ENCODE measurements at places on chromosomes 6 and 20. TPM values are rescaled to one million over a fixed set of nuclear protein-coding genes. Genes with fewer than 3 reads are reported as not detected.

OR2H1 gene
- total RNA-seq = not detected

ECT2L gene
- total RNA-seq = 0.16 TPM

SGK2 gene
- 20.6 TPM for total RNA-seq

- H3K4me3 ChIP-seq = no peak overlapping the region
- peaks cover 14% of the 10 kb centered on the region for H3K4me1 ChIP-seq
- no peak for DNase-seq
- H3K36me3 ChIP-seq = no peaks in the 10 kb centered on the region
- no peaks in the 10 kb centered on the region for H3K27me3 ChIP-seq
These were observed 25.6 kb upstream of the ADGRF4 start for GRCh38 chr6:47672816-47673215.

GRCh38 chr6:159959165-159959975 lies 9.5 kb upstream of the IGF2R start:
- H3K4me3 ChIP-seq = no peak overlapping the region
- no peaks in the 10 kb centered on the region for H3K4me1 ChIP-seq
- no peak overlapping the region for H3K27ac ChIP-seq
- H3K27me3 ChIP-seq = peaks cover 14% of the 10 kb centered on the region

GRCh38 chr6:155418017-155418761 lies 37.5 kb downstream of the NOX3 start:
- no peak overlapping the region for H3K27ac ChIP-seq
- H3K4me3 ChIP-seq = no peak overlapping the region
- H3K4me1 ChIP-seq = peaks cover 3% of the 10 kb centered on the region
- H3K27me3 ChIP-seq = no peaks in the 10 kb centered on the region
- H3K36me3 ChIP-seq = no peaks in the 10 kb centered on the region
- DNase-seq = no peak

- no peak overlapping the region for H3K4me3 ChIP-seq
- no peaks in the 10 kb centered on the region for H3K27me3 ChIP-seq
- H3K36me3 ChIP-seq = no peaks in the 10 kb centered on the region
- no peak for DNase-seq
- H3K27ac ChIP-seq = peak overlapping the region; percentile 78
These were observed 60.8 kb downstream of the RIPOR2 start for GRCh38 chr6:24874776-24875533.

DNA sequence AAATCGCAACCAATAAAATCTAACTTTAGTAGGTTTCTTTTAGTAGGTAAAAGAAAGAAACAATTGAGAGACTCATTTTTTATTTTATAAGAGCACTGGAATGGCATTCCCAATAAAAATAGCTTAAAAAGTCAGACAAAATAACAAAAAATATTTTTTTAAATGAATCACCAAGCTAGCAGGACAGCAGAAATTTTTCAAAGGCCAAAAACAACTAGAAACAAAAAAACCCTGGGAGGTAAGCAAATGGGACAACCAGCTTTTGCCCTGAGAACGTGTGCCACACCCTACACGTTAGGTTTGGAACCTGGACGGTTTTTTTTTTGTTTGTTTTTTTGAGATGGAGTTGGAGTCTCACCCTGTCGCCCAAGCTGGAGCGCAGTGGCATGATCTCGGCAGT lies 19.6 kb downstream of the GPLD1 start:
- no peak overlapping the region for H3K27ac ChIP-seq
- H3K36me3 ChIP-seq = no peaks in the 10 kb centered on the region
- H3K4me1 ChIP-seq = no peaks in the 10 kb centered on the region
- no peaks in the 10 kb centered on the region for H3K27me3 ChIP-seq
- DNase-seq = no peak

Measured in hepatocyte (in vitro differentiated cells).